Activated CD4-positive, alpha-beta T cell treated with anti-CD3 and anti-CD28 coated beads, Interleukin-2, amount 50 U/mL, for 48 hours (primary cell): ENCODE measurements at places on chromosomes 4 and X.

- no peak for DNase-seq
Observed at GRCh38 chrX:13638826-13639225, 14.1 kb upstream of the TCEANC start.

- DNase-seq: no peak
Observed at GRCh38 chrX:132033166-132033565, 10.1 kb downstream of the STK26 start.

DNA sequence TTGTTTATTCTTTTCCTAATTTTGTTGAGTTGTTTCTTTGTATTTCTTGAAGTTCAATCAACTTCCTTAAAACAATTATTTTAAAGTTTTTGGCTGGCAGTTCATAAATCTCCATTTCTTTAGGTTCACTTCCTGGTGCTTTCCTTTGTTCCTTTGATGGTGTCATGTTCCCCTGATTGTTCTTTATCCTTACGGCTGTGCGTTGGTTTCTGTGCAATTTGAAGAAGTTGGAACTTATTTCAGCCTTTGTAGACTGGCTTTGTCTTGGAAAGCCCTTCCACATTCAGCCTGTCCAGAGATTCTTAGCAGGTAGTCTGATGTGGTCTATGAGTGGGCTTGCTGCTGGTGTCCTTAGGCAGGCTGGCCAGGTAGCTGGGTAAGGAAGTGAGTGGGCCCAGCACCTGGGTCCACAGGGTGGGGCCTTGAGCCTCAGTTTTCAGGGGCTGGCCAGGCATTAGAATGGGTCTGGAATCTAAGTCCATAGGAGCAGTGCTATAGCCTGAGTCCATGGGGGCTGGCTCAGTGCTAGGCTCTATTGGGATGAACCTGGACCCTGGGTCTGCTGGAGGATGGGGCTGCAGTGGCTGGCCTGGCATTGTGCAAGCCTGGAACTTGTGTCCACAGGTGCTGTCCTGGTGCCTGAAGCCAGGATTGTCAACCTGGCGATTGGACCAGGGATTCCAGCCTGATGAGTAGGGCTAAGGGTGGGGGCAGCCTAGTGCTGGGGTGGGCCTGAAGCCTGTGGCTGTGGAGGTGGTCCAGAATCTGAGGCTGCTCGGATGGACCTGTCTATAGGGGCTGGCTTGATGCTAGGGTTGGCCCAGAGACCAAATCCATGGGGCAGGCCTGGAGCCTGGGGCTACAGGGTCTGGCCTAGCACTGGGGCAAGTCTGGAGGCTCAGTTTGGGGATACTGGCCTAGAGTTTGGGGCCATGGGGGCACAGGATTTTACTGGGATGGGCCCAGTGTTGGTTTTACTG lies 152.4 kb downstream of the STAG2 start:
- DNase-seq: no peak

DNA sequence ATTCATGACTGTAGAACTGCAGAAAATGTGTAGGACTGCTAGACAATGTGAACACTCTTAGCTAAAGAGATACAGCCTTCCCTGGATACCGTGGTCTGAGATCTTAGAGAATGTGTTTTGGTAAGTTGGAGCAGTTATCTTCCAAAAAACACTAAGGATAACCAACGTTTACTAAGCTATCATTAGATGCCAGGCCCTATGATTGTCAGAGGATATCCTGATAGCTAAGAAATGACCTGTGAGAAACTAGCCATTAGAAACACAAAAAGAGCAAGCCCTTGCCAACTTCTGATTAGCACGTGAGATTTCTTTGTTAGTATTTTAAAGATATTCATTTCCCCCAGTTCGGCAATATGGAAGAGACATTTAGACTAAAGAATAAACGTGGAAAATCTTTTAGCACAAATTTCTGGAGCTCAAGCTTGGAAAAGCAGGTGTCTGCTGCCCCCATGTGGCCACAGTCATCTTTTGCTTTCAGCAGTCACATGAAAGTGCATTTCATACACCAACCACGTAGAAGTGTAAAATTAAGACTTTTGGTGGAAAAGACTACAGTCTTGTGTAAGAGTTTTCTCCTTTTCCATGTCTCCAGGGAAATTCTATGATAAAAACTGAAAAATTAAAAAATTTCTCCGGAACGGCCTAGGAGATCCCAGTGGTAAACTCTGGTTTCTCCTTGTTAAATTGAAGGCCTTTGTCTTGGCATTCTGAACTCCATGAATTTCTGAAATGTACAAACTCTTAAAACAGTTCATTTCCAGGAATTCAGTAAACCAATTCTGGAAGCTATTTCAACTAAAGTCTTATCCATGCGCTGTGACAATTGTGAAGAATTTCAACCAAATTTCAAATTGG lies 136.4 kb downstream of the ZNF674 start:
- peak; percentile 75 for DNase-seq

- DNase-seq: no peak
Observed at GRCh38 chrX:138082896-138083295, 517.0 kb downstream of the ZIC3 start.

DNA sequence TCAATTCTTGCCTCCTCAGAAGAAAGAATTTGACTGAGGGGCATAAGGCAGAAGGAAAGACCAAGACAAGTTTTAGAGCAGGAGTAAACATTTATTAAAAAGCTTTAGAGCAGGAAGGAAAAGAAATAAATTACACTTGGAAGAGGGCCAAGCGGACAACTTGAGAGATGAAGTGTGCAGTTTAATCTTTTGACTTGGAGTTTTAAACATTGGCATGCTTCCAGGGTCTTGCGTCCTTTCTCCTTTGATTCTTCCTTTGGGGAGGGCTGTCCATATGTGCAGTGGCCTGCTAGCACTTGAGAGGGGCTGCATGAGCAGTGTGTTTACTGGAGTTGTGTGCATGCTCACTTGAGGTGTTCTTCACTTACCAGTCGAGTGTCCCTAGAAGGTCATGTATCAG lies 275.8 kb upstream of the IL1RAPL1 start:
- no peak for DNase-seq

DNA sequence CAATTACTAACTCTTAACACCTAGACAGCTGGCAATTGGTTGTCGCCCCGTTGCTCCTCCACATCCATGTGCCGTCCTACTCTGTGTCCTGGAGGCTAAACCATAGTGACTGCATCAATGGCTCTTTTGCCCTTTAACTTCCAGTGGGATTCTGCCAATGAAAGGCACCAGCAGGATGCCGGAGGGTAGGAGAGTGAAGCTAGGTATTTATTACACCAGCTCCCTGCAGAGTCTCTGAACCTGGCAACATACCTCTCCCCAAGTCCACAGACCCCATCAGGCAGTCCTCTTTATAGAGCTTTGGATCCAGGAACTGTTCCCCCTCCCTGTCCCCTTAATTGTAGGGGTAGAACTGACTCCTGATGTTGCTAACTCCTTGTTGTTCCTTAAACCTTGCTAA lies 426.8 kb downstream of the HNRNPD start:
- DNase-seq: no peak

DNA sequence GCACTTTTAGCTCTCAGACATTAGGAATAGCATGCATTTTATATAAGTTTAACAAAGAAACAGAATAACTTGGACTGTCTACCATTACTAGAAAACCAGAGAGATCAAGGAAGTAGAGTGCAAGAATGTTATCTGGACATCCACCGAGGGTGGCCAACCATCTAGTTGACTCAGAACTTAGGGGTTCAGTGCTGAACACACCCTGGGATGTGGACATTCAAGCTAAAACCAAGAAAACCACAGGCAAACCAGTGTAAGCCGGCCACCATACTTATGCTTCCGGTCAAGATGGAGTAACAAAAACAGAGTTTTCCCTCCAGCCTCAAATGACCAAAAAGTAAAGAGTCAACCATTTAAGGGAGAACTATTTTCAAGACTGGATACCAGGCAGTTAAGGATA lies 181.4 kb upstream of the MXRA5 start:
- DNase-seq: no peak

- peak; percentile 54 for DNase-seq
Observed at GRCh38 chr4:140151699-140152012, 2.3 kb downstream of the MAML3 start.

GRCh38 chr4:129583868-129584267 lies 487.9 kb downstream of the C4orf33 start:
- DNase-seq: no peak

DNA sequence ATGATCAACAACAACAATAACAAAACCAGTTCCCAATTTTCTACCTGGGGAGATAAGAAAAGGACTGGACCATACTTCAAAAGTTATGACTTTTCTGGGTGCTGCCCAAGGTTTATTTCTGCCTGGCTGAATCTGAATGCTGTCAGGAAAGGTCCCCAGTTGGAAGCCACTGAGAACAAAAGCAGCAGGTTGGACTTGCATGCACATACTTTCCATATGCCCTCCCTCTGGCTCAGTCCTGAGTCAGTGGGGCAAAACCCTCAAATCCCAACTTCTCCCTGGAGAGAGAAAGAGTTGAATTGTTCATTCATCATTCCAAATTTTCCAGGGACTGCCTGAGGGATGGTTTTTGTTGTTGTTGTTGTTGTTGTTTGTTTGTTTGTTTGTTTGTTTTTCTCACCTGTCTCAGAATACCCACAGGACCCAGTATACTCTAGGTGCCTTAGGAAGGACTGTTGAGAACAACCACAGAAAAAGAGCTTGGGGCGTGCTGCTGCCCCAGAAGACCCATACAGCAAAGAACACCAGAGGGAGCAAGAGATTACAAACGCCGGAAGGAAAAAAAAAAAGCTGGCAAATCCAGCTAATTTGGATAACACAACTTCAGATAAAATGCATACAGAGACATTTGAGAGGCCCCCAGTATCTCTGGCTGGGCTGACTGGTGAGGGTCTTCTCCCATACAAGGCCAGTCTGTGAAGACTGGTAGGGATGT lies 138.9 kb upstream of the INPP4B start:
- no peak for DNase-seq

DNA sequence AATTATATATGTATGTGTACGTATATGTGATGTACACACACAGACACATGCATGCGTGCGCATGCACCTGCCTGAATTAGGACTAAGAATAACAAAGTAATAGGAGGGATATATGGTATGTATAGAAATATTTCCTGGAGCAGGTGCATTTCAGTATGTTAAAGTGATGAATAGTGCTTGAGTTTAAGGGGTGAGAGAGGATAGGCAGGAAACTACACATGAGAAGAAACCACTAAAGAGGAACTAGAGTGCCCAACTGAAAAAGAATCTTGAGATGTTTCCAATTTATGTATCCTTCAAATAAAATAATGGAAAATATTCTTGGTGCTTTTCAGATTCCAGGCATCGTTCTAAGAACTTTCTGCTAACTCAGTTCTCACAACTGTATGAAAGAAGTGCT lies 52.6 kb upstream of the UNC5C start:
- DNase-seq: no peak

DNA sequence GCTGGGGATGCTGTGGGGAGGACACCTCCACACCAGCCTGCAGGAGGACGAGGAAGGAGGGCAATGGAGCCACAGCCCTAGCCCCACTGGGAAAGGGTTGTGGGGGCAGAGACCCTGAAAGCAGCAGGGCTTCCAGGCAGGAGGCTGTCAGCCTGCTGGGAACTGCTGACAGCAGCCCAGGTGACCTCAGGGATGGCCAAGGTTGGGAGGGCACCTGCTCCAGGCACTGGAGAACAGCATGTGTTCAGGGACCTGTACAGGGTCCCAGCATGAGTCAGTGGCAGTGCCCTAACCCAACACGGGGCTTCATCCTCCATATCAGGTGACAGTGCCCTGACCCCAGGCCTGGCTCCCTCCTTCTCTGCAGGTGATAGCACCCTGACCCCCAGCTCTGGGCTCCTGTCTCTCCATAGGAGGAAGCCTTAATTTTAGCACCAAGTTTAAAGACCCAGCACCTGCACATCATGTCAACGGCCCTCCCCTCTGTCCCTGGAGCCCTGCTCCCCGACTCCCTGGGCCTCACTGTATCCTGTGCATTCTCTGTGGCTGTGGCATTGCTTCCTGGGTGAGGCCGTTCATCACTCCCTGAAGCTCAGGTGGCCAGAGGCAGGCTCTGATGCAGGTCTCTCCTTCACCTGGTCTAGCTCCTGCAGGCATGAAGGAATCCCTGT lies 66.3 kb downstream of the CRMP1 start:
- no peak for DNase-seq

DNA sequence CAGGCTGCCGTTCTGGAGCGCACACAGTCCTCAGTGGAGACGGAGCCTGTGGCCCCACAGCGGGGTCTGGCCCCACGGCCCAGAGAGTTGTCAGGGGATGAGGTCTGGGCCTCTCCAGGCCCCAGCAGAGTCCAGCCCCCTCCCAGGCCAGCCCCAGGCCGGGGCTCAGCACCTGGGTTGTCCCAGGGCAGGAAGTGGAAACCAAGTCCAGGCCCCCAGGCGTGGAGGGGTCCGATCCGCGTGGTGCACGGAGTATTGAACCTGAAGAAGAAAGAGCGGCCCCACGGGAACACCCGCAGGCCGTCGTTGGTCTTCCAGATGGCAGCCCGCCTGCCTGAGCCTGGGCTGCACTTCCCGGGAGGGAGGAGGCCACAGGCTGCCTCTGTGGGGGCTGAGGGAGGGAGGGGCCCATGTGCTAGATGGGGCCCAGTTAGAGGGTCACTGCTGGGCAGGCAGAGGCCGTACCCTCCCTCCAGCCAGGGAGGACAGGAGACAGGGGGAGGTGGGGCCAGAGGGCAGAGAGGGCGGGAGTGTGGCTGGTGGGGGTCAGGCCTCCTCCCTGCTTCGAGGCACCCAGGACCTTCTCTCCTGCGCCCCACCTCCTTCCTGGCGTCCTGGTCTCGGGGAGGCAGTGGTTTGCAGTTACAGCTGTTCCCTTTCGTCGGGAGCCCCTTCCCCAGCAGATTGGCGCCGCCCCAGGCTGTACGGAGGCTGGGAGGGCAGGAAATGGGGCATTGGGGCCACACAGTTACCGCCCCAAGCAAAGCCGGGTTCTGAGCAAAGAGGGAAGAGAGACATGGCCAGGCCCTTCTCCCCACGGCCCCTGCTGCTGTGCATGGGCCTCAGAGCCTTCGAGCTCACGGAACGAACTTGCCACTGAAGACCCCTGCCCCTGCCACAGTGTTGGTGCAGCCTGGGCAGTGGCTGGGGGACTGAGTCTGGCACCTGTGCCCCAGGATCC lies 8.1 kb downstream of the HGFAC start:
- DNase-seq: no peak

GRCh38 chrX:137062915-137063617 lies 29.3 kb upstream of the GPR101 start:
- no peak for DNase-seq

DNA sequence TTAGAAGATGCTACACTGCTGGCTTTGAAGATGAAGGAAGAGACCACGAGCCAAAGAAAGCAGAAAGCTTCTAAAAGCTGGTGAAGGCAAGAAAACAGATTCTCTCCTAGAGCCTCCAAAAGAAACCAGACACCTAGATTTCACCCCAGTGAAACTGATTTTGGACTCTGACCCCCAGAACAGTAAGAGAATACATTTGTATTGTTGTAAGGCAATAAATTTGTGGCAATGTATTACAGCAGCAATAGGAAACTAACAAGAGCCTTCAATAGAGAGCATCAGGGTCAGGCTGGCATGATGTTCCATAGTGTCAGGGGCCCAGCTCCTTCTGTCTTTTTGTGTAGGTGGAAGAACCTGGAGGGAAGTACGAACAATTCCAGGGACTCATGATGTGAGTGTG lies 6.0 kb upstream of the TEC start:
- DNase-seq: no peak

GRCh38 chr4:5409972-5410618 lies 298.3 kb downstream of the EVC2 start:
- no peak for DNase-seq
